ENCODE measurements at places on chromosomes 11 and 22. TPM values are rescaled to one million over a fixed set of nuclear protein-coding genes. Genes with fewer than 3 reads are reported as not detected.

DNA sequence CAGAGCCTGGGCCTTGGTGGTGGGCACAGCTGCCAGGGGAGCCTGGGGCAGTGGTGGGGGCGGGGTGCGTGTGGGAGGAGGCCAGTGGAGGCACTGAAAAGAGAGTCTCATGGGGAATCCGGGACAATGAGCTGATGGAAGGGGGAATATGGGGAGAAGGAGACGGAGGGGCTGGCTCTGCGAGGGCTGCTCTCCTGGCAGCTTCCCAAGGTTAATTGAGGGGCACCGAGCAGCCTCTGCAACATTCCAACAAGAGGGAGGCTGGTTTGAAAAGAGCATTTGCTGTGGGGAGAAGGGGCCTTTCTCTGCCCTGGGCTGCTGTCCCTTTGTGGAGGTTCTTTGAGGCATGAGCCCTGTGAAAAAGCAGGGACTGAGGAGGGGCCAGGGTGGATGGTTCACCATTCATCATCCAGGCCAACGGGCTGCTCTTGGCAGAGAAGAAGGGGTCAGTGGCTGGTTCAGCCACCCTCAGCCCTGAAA is 9.4 kb upstream of the IGSF9B start:
- DNase-seq, result no peak

DNA sequence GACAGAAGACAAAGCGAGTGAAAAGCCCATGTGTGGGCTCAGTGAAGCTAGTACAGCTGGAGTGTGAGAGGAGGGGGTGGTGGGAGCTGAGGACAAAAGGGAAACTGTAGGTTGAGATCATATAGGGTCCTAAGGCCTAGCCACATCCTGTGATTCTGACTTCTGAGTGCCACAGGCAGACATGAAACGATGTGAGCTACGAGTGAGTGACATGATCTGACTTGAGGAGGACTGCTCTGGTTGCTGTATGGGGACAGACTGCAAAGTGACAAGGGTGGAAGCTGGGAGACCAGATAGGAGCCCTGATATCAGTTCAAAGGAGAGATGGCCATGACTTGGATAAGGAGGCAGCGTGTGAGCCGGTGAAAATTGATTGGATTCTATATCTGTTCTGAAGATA is 85.4 kb downstream of the MICAL2 start:
- DNase-seq, result no peak

DNA sequence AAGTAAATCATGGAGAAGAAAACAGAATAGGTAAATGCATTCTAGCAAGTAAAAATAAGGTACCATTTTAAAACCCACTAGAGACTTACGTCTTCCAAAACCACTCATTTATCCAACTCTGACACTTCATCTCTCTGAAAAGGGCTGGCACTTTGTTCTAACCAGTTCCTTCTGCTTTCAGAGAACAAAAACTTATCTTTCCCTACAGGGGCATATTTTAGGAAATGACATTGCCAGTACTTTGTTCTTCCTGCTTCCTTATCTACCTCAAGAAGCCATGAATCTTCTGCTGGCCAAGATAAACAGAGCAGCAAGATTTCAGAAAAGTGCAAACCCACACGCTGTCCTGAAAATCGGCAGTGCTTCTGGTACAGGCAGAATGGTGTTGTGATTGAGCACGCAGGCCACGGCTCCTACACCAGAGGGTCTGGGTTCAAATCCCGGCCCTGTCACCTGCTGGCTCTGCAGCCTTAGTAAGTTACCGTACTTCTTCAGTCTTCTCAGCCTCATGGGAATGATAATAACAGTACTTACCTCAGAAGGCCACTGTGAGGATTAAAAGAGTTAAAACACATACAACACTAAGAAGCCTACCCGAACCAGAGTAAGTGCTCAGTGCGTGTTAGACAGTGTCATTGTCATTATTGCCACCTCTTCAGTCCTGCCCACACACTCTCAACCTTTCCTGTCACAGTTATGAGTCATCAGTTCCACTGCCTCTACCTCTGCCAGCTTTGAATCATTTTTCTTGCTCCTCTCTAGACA is 11.0 kb downstream of the MPZL3 start:
- peak; percentile 28 for DNase-seq

GRCh38 chr11:64132191-64132771 is 33.6 kb downstream of the MACROD1 start:
- DNase-seq, result no peak

DNA sequence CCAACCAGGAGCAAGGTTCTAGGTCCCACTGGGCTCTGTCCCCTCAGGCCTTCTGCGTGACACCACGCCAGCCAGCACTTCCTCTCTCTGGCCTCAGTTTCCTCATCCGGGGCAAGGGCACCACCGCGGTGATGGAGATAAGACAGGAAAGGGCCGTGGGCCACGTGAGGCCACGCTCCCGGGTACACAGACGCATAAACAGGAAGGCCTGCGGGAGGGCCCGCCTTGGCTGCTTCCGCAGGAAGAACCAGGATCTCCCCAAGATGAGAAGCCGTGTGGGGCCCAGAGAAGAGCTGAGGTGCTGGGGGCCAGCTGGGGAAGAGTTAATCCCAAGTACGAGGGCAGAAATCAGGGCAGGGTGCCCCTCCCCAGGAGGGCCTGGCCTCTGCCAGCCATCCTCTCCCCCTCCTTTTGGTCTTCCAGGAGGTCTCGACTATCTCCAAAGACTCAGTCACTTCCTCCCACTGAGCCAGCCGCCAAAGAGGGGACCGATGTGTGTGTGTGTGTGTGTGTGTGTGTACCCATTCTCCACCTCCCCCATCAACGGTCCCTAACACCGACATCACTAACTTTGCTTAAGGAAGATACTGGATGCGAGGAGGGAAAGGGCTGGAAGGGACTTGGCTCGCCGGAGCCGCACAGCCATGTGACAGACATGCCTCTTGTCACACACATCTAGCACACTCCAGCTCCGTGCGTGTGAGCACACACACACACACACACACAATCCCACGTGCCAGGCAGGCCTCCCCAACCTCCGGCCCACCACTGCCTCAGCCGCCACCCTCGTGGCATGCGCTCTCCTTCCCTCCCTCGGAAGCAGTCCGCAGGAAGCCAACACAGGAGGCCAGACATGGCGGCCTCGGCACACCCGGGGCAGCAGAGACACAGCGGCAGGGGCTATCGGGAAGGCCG is 1.4 kb downstream of the MFNG start:
- DNase-seq, result peak; percentile 43

DNA sequence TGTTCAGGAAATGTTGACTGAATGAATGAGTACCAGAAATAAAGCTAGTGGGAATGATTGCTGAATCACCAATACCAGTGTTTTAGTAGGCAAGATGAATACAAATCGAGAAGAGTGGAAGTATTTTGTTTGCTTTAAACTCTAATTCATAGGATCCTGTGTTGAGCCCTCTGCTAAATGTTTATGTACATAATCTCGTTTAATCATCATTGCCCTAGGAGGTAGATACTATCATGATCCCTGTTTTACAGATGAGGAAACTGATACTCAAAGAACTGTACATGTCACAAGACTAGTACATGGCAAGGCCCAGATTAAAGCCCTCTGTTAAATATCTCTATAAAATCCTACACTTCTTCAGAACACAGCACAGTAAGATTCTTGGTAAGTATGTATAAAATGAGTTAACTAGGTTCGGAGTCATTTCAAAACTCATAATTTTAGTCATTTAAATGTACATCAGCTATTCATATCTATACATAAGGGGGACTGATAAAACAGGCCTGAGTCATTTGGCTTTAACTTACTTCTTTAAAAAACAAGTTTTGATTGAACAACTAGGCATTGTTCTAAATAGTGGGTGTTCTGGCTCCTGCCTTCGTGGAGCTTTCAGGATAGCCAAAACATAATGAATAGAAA is 97.1 kb downstream of the EXT2 start:
- DNase-seq, result no peak

DNA sequence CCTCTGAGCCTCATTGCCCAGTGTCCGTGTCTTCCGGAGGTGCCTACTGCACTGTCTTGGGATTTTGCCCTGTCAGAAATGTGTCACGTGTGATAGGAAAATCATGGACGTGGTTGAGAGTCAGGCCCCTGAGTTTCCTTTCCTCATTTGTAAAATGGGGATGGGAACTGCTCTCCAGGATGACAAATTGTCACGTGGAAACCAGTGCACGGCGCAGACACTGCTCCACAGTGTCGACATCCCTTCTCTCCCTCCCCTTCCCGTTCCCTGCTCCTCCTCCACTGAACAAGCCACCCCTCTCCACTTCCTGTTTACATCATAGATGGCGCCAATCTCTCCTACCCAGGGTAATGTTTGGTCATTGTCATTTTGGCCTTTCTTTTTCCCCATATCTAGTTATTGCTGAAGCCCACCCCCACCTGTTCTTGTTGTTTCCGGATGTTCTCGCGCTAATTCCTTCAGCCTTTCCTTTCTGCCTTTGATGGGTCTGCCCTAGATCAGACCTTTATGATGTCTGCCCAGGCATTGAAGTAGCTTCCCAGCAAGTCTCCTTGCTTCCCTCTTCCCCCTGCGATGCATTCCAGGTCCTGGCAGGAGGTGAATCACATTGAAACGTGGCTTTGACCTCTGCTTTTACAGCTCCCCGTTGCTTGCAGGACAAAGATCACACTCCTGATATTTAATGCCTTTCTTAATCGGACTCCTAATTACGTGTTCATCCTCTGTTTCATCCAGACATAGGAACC is 91.8 kb downstream of the TBC1D22A start:
- DNase-seq, result peak; percentile 42

GRCh38 chr22:48794906-48795305 is 1032.8 kb downstream of the BRD1 start:
- no peak for DNase-seq

DNA sequence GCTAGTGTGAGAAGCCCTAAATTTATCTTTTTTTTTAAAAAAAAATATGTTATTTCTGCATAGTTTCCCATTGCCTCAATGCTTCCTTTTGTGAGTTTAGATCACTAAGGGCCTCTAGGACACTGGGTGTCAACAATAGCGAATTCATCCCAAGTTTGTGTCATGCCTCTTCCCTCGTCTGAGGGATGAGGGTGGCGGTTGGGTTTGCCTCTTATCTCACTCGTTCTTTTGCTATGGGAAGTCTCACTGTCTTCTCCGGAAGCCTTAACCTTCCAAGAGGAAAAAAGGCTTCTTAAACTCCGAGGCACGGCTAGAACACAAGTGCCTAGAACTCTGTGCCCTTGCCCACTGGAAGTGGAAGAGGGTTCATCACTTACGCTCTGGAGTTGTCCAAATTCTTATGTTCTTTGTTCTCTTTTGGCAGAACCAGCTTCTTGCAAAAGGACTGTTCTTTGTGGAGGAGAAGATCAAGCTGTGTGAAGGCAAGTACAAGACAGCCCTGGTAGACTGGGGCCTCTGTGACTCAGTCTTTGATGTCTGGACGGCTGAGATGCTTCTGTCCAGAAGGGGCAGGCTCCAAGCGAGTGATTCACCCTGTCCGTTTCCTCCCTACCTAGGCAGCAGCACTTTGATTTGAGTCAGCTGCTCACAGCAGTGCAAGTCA is 78.5 kb downstream of the TRAF6 start:
- DNase-seq, result peak; percentile 87

OR2D2 gene
- 0.28 TPM for total RNA-seq

TRPM5 gene
- total RNA-seq, result not detected

ME3 gene
- 60.9 TPM for total RNA-seq

SYT9 gene
- 5.8 TPM for total RNA-seq

PRRG4 gene
- 0.29 TPM for total RNA-seq

ANO9 gene
- 0.79 TPM for total RNA-seq
